Hindlimb muscle (tissue), 1 donor: ENCODE measurements at places on chromosomes 5 and 9. TPM values are rescaled to one million over a fixed set of nuclear protein-coding genes. Genes with fewer than 3 reads are reported as not detected.

CDO1 gene
- polyA plus RNA-seq, result 15.4 TPM

GRCh38 chr5:91318724-91319123 is 64.4 kb downstream of the ARRDC3 start:
- no peak for DNase-seq

GRCh38 chr9:137485343-137486140 is 26.4 kb upstream of the NSMF start:
- no peak for DNase-seq

DNA sequence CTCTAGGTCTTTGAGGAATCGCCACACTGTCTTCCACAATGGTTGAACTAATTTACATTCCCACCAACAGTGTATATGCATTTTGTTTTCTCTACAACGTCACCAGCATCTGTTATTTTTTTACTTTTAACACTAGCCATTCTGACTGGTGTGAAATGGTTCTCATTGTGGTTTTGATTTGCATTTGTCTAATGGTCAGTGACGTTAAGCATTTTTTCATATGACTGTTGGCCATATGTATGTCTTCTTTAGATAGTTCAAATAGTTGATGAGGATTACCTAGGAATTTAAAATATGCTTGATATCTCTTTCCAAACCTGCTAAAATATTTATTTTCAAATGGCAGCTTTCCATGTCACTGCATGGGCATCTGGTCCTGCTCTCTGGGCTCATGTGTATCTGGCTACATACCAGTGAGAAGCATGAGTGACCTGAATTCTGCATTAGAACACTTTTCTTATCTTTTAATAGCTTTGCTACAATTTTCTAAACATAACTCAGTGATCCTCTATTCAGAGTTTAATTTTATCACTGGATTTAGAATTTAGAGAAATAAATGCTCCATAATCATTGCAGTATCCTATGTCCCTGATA is 95.8 kb upstream of the ADAMTS16 start:
- no peak for DNase-seq

- no peak for DNase-seq
These were observed 74.2 kb upstream of the GRAMD2B start for GRCh38 chr5:126348855-126349635.

LCN12 gene
- 0.67 TPM for polyA plus RNA-seq

SLC34A1 gene
- not detected for polyA plus RNA-seq

- DNase-seq, result no peak
These were observed 198.1 kb downstream of the TMEM167A start for GRCh38 chr5:82879089-82879488.

DNA sequence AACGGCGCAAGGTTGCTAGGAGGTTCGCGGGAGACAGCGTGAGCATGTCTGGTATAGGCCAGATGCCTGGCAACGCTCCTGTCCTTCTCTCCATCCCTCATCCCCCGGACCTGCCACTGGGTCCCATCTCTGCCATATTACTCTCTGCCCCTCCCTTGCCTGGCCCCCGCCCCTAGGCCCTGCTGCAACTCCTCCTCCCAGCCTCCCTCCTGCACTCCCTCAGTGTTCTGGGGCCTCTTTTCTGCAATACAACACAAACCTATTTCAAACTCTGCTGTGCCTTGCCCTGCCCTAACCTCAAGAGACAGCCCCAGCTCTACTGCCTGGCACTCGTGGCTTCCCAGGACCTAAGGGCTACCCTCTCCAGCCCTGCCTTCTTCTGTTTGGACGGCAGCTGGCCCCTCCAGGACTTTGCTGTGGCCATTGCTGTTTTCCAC is 8.9 kb upstream of the DBN1 start:
- DNase-seq, result no peak

JAK2 gene
- 12.3 TPM for polyA plus RNA-seq

- no peak for DNase-seq
These were observed 20.2 kb upstream of the MTMR12 start for GRCh38 chr5:32332966-32333365.

GRCh38 chr9:841371-842209 is at the start of gene DMRT1:
DMRT1 (plus strand) TSS chr9:841697; CDS start chr9:841839, 142 bp downstream.
- no peak for DNase-seq

SPRY4 gene
- polyA plus RNA-seq, result 47.3 TPM

TPM2 gene
- 10,018 TPM for polyA plus RNA-seq

GRCh38 chr9:128683340-128684064 is 5.5 kb upstream of the SET start:
- peak; percentile 40 for DNase-seq

DNA sequence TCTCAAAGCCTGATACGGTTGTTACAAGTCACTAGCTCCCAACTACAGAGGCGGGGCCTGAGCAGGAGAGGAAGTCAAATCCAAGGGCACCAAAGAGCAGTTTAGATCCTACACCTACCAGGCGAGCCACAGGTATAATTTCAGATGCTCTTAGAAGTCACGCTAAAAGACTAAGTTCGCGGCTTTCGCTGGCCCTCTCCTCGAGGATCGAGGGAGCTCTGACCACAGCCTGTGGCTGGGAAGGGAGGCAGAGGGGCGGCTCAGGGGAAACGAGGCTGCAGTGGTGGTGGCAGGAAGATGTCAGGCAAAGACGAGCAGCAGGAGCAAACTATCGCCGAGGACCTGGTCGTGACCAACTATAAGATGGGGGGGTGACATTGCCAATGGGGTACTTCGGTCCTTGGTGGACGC is 48.6 kb downstream of the SEMA4D start:
- no peak for DNase-seq

GRCh38 chr5:7867260-7867659 is 1.6 kb downstream of the FASTKD3 start:
- no peak for DNase-seq

DNA sequence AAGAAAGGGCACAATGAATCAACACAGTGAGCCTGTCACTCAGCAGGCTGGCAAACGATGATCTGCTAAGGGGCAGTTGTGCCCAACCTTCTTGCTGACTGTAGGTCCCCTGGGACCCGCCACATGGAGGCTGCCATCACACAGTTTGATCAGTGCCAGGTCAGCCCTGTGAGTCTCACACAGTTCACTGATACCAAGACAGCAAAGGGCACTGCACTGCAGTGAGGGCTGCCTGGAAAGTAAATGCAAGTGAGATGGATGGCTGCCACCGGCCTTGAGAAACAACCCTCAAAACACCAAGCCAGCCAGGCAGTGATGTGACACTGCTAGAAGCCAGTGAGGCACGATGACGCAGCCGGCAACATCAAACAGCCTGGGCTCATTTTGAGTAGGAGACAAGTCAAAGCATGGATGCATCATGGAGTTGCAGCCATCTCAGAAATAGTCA is 30.3 kb downstream of the FOXD1 start:
- no peak for DNase-seq

DNA sequence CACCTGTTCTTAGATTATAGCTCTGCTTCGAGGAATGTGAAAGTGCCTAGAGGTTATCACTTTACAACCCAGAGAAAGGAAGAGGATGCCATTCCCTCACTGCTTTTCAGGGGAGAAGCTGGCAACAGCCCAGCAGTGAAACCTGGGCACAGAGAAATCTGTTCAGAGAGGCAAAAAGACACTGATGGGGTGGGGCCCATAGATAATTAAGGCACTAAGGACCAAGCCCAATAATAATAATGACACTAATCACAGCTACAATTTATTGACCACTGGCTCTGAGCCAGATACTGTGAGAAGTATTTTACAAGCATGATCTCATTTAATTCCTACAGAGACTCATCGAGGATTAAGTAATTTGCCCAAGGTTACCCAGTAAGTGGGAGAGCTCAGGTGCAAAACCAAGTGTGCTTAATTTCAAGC is 168.3 kb downstream of the PIK3R1 start:
- DNase-seq, result no peak

HMMR gene
- polyA plus RNA-seq, result 7.2 TPM

DNA sequence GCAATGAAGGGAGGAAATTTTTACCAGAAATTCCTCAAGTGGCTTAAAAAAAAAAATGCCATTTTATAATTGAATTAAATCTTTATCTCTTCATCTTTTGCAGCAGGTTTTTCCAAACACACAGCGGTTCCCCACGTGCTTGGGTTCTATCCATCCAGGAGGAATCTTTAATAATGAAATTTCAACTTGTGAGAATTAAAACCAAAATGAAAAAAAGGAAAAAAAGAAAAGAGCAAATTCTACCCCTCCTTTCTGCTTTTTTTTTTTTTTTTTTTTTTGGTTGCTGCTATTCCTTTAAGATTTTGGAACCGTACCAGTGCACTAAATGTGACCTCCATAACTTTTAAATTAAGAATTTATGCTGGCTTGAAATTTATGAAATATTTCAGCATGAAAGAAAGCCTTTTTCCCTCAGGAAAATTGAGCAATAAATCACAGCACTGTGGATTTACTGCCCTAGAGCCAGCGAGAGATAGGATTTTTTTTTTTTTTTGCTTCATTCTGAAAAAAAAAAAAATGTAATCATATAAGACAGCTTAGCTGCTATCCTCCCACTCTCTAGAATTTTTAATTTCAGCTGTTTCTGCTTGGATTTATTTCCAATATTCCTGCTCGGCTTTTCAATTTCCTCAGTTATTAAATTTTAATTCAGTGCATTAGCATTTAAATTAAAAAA is 88.5 kb downstream of the ZNF618 start:
- peak; percentile 48 for DNase-seq

- no peak for DNase-seq
These were observed 107.5 kb downstream of the RGS3 start for GRCh38 chr9:113570749-113571711.

- no peak for DNase-seq
These were observed 158.1 kb downstream of the NPR3 start for GRCh38 chr5:32869216-32869615.

DNA sequence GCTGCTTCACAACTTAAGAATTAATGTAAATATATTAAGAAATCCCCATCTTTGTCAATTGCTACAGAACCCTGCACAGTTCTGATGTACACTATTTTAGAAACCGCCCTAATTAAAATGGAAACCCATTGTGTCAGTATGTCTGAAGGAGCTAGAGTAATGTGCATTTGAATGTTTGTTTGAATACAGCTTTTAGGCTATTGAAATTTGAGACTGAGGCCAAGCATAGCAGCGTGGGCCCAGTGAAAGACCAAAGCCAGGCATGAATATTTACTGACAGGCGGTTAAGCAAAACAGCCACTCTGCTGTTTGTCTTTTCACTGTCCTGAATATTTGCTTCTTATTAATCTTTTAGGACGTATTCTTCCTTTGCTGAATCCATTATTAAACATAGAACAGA is 252.3 kb downstream of the IZUMO3 start:
- DNase-seq, result no peak

GRCh38 chr5:97846643-97847042 is 663.6 kb upstream of the RIOK2 start:
- DNase-seq, result no peak

DNA sequence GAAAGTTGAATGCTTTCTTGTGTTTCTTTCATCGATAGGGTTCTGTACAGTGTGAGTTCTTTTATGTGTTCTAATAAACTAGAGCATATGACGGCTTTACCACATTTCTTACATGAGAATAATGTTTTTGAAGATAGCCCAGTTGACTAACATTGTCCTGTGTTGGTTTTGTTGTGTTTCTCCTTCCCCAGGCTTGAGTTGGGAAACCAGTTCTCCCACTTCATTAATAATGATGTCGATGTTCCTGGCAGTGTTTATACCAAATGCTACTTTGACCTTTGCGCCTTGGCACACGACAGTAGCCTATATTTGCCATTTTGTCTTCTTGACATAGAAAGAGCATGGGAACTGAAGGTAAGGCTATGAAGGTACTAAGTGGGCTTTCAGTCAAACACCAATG is 14.4 kb upstream of the ZNF782 start:
- no peak for DNase-seq

GRCh38 chr5:107466233-107466769 is 204.4 kb downstream of the EFNA5 start:
- DNase-seq, result no peak

GRCh38 chr9:104927216-104927911 is 591 bp downstream of the ABCA1 start:
- DNase-seq, result peak; percentile 52

PCDHB13 gene
- polyA plus RNA-seq, result 2.8 TPM

DNA sequence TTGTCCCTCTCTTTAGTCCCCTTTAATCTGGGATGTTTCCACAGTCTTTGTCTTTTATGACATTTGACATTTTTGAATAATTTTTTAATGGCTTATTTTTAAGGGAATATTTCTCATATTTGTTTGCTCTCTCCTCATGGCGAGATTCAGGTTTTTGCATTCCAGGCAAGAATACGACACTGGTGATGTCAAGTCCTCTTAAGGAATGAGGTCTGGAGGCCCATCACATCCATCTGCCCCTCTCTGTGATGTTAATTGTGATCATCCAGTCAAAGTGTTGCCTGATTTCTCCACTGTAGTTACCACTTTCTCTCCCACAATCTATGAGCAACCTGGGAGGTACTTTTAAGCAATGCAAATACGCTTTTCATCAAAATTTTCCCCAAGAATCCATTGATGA is 193.2 kb downstream of the MAST4 start:
- no peak for DNase-seq

DNA sequence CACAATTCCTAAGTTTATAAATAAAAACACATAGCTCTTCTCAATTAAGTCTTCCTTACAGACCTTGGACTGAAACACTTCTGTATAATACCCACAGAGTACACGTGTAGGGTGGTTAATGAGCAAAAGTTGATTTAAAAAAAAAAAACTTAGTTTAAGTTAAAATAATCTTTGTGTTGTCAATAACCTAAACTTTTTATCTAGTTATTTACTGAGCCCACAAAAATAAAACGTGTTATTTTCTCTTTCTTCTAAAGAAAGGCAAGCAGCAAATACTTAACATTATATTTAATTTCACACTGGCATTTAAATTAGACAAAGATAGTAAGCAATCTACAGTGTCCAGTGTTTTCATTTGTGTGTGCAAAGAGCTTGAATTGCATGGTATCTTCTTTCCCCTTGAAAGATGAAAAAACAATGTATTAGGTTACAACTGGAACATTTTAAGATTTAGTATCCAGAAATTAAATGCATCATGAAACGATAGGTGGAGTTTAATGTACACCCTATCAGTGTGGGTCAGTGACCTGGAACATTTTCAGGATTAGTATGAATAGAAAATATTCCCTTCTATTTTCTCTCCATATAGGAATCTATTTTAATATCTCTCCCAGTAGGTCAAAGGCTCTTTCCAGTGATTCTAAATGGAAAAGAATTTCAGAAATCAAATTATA is 1014.8 kb downstream of the NR2F1-AS1 start:
- DNase-seq, result no peak

DNA sequence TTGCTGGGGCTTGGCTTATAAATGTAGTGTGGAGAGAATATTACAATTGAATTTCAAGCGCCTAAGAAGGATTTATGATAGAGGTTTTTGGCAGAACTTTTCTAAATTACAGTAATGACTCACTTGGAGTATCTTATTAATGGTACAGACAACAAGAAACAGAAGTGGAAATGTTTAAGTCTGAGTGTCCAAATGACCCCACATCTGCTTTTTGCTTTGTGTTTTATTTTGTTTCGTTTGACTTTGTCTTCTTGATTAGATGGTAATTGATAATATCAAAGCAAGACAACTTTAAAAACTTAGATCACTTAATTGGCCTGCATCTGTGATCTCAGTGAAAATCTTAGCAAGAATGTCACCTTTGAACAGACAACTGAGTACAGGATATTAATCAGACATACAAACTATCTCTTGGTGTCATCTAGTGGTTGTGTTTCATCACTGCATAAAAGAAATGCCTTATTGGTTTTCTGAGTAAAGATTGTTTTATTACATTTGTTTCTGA is 577.4 kb downstream of the ISL1 start:
- no peak for DNase-seq

HNRNPA0 gene
- 32.6 TPM for polyA plus RNA-seq
